Fibroblast of mammary gland (primary cell): ENCODE measurements at places on chromosomes 16 and 17.

DNA sequence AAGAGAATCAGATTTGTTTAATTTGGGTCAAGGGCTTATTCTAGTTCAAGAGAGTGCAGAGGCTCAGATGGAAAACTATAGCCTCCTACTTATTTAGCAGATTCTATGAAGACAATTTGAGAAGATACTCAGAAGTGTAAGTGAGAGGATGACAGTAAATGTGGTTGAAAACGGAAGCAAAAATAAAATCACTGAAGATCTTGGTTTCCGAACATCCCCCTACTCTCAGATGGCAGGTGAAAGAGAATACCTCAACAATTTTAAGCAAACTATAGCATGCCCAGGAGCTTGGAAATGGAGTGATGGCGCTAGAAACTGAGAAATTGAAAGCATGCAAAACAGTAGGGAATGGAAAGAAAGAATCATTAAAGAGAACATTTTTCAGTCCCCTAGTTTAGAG, 705.5 kb upstream of the CDH8 start:
- no peak for DNase-seq

DNA sequence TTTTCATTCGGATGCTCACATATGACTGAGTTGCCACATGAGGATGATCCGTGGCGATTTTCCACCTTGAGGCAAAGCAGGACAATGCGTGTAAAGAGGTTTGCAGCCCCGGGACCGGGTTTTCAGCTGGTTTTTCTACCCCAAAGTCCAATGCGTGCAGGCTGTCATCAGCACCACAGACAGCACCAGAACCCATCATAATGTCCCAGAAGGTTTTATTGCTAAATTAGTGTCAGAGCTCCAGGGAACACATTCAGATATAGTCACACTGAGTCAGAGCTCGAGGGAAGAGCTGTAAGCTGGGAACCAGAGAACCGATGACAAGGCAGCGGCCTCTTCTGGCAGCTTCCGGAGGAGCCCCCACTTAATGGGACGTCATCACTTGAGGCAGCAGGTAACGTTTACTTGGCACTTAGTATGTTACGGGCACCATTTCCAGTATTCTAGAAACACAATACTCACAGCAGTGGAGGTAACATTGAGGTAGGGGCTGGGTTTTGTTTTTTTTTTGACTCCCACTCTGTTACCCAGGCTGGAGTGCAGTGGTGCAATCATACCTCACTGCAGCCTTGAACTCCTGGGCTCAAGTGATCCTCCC, 8.9 kb upstream of the NAGPA start:
- peak; percentile 49 for DNase-seq

- DNase-seq, result no peak
Measured at GRCh38 chr17:76958974-76959373, 90.8 kb downstream of the MGAT5B start.

GRCh38 chr16:85975451-85975981, 76.6 kb downstream of the IRF8 start:
- DNase-seq, result no peak
